ENCODE measurements at places on chromosomes 6 and 20.

DNA sequence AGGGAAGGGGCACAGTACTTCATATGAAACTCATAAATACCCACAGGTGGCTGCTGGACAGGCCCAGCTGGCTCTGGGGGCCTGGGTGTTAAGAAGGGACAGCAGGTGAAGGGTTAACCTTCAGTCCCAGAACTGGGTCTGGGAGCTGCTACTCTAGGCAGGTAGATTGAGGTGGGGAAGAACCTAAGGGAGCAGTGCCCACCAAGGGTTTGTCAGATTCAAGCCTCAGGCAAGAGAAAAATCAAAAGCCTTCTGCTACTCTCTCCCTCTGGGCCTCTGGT lies 5.6 kb downstream of the RPL10A start:
- DNase-seq = no peak

DNA sequence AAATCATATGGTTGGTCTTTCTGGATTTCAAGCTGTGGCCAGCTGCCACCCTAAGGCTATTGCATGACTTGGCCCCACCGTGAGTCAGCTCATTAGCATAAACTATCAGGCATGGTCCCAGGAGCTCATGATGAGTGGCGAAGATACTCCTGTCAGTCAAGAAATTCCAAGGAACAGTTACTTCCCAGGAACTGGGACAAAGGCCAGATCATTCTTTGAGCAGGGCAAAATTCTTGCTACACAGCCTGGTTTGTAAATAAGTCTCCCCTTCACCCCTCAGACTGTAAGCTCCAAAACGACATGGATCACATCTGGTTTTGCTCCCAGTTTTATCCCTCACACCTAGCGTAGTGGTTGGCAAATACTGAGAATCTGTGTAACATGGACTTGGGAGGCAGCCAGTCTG lies 33.0 kb upstream of the KIAA1586 start:
- DNase-seq = no peak

DNA sequence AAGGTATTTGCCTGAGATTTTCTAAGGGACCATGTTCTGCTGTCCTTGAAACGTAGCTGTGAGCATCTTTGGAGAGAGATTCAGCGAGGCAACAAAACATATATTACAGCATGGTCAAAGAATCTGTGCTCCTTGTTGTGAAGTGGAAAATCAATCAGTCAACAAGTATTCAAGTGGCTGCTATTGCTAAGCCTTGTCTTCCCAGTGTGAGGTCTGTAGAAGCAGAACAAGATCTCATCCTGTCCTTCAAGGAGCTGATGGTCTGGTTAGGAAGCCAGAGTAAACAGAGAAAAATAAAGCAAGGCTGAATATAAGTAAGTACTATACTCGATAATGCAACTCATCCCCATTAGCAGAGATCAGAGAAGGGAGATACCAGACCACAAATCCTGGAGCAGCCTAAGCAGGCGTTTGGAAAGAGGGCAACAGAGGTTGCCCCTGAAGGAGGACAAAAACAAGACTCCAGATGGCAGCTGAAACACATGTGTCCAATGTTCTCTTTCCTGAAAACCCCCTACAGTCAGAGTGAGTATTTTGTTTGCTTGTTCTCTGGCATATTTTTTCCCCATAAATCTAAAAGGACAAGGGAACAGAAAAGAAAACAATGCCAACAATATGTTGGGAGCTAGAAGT lies 392.0 kb downstream of the SYNE1 start:
- DNase-seq = no peak

GRCh38 chr6:146444189-146444588 lies 99.4 kb upstream of the RAB32 start:
- DNase-seq = no peak

- no peak for DNase-seq
Measured at GRCh38 chr6:11066505-11067347, 22.6 kb upstream of the ELOVL2 start.

- no peak for DNase-seq
Measured at GRCh38 chr6:81944661-81945060, 192.2 kb upstream of the TENT5A start.

DNA sequence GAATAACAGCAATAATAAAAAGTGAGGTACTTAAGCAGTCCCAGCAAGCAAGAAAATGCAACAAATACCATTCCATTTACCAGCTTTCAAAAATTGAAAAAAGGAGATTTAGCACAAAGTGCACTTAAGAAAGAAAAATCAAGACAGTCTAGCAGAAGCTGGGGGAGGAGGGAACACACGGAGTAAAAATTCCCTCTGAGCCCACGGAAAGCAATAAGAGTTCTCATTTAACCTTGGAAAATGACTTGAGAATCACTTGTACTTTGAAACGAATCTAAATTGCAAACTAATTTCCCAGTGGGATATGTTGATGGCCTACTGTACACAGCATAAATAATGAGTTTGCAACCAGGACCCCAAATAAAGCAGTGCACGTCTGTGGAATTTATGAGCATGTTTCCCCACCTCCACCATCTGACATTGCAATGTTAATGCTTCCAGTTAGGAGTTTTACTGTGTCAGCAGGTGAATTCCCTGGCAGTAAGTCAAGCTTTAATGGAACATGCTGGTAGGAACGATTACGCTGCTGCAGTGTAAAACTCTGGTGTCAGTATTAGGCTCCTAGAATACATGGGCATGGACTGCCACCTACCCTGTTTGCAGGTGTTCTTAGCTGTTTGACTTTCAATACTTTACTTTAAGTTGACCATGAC lies 386.8 kb downstream of the HDGFL1 start:
- no peak for DNase-seq

- no peak for DNase-seq
Measured at GRCh38 chr6:51459958-51460357, 627.5 kb downstream of the PKHD1 start.

DNA sequence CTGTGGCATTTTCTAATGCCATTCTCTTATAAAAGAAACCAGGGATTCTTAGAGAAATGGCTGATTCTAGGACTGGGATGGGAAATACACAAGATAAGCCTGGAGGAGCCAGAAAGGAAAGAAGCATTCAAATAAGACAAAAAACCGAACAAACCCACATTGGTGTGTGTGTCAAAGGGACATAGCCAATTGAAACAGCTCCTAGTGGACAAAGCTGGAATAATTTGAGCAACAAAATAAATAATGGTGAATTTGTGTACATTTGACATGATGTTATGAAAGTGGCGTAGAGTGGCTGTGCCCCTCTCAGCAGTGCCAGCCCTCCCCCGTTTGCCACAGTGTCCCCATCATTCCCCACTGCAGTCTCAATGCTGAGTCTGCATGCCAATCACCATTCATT lies 55.5 kb downstream of the B3GAT2 start:
- DNase-seq = no peak

DNA sequence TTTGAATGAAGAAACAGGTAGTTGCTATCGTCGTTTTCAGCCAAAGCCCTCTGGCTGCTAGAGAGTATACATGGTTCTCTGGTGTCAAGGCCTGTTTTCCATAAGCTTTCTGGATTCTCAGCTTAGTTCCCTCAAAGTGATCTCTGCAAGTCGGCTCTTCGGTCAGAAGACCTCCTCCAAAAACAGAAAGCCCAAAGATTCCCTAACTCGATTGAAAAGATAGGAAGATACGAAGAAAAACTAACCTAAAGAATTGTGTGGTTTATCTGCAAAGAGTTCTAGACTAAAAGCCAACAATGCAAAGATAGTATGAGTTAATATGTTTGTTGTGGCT lies 545 bp upstream of the ASCC3 start:
- DNase-seq = peak; percentile 5
